ENCODE measurements at places on chromosomes 7 and 10.

DNA sequence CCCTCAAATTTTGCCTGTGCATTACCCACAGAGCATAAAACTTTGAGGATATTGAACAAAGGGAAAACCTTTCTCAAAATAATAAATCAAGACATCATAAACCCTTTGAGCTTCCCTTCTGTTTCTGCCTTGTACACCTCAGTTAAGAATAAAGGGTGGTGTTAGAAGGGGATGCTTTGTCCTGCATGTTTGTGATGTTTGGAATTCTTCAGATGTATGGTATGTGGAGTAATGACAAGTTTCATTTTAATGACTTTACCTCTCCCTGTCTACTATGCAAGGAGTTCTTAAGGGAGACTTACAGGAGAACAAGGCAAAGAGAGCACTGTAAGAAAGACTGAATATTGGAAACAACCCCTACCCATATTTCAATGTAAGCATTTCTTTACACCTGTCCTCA is 99.2 kb downstream of the HECW1 start:
- no peak for DNase-seq

DNA sequence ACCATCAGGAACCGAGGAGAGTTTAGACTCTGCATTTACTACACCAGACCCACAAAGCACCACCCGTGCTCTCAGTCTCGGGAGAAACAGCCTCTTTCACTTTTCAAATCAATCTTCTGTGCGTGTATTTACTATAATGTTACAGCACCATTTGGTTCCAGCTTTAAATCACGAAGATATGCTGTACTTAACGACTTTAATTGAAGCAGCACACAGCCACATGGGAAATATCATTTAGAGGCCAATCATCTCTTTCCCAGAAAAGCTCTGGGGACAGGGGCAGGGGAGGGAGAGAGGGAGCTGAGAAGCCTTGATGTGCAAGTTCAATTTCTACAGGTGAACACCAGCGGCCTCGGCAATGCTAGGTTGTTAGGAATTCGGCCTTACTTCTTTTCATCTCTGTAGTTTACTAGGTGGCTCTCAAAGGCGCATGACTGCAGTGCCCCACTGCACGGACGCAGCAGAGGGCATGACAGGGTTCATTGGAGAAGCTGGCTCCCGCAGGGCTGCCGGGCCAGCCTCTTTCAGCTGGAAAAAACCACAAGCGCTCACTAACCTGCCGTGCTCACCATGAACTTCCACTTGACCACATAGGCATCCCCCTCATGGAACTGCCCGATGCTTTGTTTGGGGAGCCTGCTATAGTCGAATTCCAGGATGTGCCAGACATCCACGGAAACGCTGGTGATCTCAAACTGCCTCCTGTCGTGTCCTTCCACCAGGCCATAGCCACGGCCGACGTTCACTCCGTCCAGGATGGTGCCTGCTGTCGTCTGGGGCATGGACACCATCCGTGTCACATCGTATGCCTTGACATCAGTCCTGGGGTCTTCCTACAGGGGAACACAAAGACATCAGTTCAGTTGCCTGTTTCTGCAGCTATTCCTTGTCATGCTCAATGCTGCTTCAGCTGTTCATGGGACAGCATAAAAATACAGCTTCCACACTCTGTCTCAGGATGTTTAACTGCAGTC is 154.5 kb downstream of the SVIL start:
- no peak for DNase-seq

GRCh38 chr10:92830478-92831389 is 17.6 kb upstream of the EXOC6 start:
- no peak for DNase-seq

DNA sequence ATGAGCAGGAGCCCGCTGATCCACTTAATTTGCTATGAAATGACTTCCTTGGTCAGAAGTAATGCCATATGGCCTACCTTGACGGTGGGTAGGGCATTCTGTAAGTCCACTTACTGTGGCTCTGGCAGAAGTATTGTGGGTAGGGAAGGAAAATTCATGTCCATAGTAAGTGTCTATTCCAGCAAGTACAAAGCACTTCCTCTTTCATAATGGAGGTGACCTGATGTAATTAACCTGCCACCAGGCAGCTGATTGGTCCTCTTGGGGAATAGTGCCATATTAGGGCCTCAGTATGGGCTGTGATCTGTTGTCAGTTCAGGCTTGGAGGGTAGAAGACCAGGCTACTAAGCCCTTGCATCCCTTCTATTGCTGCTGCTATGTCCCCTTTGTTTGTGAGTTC is 103.9 kb downstream of the SLC37A3 start:
- DNase-seq = no peak

DNA sequence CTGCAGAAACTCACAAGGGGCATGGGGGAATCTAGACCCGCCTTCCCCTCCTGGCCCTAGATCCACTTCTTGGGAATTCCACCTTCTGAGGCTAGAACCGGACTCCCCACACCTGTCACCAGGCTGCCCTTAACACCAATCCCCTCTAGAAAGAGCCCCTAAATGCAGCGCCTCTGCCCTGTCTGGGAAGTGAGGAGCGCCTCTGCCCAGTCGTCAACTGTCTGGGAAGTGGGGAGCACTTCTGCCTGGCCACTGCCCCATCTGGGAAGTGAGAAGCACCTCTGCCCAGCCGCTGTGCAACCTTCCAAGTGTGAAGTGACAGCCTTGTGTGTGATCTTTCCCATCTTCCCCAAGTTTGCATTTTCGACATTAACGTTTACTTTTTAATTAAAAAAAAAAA is 8.8 kb downstream of the RCC1L start:
- DNase-seq = no peak

- no peak for DNase-seq
These were observed 176.3 kb upstream of the ZNF32 start for GRCh38 chr10:43824934-43825333.

DNA sequence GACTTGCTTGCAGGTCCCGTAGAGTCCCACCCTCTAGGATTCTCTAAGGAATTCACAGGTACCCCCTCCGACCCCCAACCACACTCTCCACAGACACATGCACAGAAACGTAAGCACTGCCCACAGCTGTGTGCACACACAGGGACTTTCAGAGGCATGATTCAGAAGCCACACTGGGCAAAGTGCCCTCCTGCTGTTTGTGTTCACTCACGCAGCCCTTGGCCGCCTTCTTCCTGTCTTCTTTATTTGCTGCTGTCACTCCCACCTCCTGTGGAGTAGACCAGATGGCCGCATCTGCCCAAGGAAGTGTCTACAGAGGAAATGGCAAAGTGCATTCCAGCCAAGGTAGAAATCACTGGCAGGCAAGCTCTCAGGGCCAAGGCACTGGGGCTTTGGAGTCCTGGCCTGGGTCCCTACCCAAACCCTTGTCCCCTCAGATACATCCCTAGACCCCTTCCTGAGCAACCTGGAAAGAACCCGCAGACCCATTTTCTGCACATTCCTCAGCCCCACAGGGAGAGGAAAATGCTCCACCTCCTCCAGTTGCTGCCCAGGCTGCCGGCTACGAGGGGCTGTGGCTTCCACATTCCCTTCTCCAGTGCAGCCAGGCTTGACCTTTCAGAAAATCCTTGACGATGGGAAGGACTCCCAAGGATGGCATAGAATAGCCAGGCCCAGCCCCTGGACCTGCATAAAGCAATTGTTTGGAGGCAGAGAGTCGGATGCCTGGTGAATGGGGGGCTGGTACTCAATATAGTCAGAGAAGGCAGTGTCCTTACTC is 21.6 kb upstream of the GIMAP8 start:
- no peak for DNase-seq

DNA sequence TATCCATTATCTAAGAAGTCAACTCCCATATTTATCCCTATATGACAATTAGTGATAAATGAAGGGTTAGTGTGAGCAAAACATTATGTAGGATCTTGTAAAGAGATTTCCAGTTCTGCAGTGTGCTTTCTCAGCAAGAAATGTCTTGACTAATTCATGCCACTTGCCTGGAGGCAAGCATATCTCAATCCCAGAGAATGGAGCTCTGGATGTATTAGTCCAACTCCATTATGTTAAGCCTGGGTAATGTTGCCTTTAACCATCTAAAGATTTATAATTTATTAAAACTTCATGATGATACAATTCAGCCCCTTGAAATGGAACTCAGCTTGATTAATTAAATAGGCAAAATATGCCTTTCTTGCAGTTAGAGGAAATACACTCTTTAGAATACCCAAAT is 1079.9 kb upstream of the LRRTM3 start:
- DNase-seq = no peak

DNA sequence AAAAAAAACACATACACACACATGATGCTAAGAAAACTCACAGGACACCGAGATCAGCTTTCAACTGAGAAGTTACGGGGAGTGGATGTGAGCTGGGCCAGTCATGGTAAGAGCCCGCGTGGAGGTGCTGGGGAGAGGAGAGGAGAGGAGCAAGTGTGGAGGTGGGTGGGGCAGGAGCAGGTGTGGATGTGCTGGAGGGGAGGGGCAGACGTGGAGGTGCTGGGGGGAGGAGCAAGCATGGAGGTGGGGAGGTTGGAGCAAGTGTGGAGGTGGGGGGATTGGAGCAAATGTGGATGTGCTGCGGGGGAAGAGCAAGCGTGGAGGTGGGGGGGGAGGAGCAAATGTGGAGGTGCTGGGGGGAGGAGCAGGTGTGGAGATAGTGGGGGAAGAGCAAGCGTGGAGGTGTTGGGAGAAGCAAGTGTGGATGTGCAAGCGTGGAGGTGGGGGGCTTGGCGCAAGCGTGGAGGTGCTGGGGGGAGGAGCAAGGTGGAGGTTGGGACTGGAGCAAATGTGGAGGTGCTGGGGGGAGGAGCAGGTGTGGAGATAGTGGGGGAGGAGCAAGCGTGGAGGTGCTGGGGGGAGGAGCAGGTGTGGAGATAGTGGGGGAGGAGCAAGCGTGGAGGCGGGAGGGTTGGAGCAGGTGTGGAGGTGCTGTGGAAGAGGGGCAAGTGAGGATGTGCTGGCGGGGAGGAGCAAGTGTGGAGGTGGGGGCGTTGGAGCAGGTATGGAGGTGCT is 24.5 kb upstream of the NCAPG2 start:
- no peak for DNase-seq

DNA sequence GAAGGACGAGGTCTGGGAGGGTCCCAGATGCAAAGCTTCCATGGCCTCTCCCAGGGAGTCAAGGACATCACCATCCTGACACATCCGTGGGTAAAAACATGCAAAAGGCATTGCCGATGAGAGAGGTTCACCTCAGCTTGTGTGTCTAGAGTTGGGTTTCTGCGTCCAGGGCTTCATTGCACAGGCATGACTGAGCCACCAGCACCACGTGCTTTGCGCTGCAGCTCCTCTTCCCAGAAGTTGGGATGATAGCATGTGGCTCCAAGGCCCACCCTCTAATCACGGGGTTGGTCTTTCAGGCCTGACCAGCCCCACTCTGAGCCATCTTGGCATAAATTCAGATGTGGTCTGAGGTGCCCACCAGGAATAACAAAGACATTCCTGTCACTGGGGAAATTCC is 7.1 kb upstream of the RASGEF1A start:
- DNase-seq = no peak

- DNase-seq = no peak
These were observed 308.4 kb downstream of the BICC1 start for GRCh38 chr10:58820861-58821751.

DNA sequence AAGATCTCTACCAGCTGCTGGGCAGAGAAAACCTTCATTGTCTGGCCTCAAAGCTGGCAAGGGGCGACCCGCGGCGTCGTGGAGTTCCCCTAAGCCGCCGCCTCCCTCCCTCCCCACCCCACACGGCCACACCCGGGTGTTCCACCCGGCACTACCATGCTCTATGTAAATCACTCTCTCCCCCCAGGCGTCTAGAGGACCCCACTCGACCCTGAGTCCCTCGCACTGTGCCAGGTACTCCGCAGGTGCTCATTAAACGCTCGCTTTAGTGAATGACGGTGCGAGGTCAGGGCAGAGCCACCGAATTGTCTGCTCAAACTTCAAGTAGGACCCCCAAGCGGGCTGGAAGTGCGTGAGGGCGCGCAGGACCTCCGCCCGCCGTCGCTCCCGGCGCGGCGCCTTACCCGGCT is 628 bp downstream of the PARP12 start:
- peak; percentile 16 for DNase-seq

DNA sequence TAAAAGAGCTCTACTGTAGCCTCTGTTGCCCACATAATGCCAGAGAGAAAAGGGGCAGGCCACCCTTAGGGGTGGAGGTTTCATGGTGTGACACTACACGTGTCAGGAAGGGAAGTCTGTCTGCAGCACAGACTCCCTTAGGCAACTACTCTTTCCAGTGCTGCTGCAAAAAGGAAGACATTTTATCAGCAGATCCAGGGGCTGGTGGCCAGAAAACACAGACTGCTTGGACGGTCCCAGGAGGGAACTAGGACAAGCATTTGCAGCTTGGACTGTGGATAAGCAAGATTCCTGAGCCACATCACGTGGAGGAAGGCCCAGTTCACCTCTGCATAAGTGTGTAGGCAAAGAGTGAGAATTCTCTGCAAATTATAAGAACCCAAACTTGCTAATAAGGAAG is 220.8 kb downstream of the FANK1 start:
- no peak for DNase-seq

- no peak for DNase-seq
These were observed 51.5 kb downstream of the CCNY start for GRCh38 chr10:35387768-35388167.

Data from stimulated activated CD4-positive, alpha-beta T cell treated with anti-CD3 and anti-CD28 coated beads, Interleukin-15, amount 100 ng/mL, for 1 hour (primary cell).